ENCODE measurements at places on chromosomes 1 and 21. TPM values are rescaled to one million over a fixed set of nuclear protein-coding genes. Genes with fewer than 3 reads are reported as not detected.

Gene LCE1E
- not detected for polyA plus RNA-seq

Gene CELA3A
- polyA plus RNA-seq, result not detected

Gene FAM151A
- not detected for polyA plus RNA-seq

Gene ZYG11B
- 3.9 TPM for polyA plus RNA-seq

Gene CR2
- 0.28 TPM for polyA plus RNA-seq

Gene KCNH1
- not detected for polyA plus RNA-seq

Gene ATP1A4
- not detected for polyA plus RNA-seq

Gene KIF17
- 0.09 TPM for polyA plus RNA-seq

Gene FLG2
- not detected for polyA plus RNA-seq

Gene PGBD5
- polyA plus RNA-seq, result not detected

Gene NOTCH2
- polyA plus RNA-seq, result 86.6 TPM

Gene DYNLT4
- polyA plus RNA-seq, result 2.2 TPM

Gene PCAT6
- not detected for polyA plus RNA-seq

Gene C1orf185
- not detected for polyA plus RNA-seq

Gene OR2T2
- not detected for polyA plus RNA-seq

Gene MAGOH
- polyA plus RNA-seq, result 69.2 TPM

Gene RPTN
- polyA plus RNA-seq, result not detected

Gene NEGR1
- polyA plus RNA-seq, result 0.13 TPM

Gene DCDC2B
- polyA plus RNA-seq, result not detected

Gene S100A10
- polyA plus RNA-seq, result 2,138 TPM

Gene HPCA
- polyA plus RNA-seq, result not detected

Gene S1PR1
- polyA plus RNA-seq, result 0.43 TPM

Gene SPATA45
- not detected for polyA plus RNA-seq

Gene PER3
- 0.46 TPM for polyA plus RNA-seq

Gene S100A2
- not detected for polyA plus RNA-seq

Gene FASLG
- polyA plus RNA-seq, result not detected

Gene FCGR3A
- polyA plus RNA-seq, result 131 TPM

Gene PHLDA3
- 0.08 TPM for polyA plus RNA-seq

Gene ZZZ3
- 12.3 TPM for polyA plus RNA-seq

Gene PCNT
- 11.6 TPM for polyA plus RNA-seq

Gene LEPR
- 1.0 TPM for polyA plus RNA-seq

Gene CNKSR1
- polyA plus RNA-seq, result not detected

Gene INTS7
- polyA plus RNA-seq, result 2.8 TPM

Gene RAB13
- polyA plus RNA-seq, result 1.8 TPM

Gene ADGRB2
- 0.03 TPM for polyA plus RNA-seq

Gene PGLYRP4
- 0.04 TPM for polyA plus RNA-seq

Gene MORC3
- 27.6 TPM for polyA plus RNA-seq

Gene BARHL2
- polyA plus RNA-seq, result not detected

Gene ZBTB8B
- not detected for polyA plus RNA-seq

Gene SAMSN1
- polyA plus RNA-seq, result 31.0 TPM

Gene TTC22
- polyA plus RNA-seq, result not detected

Gene PLOD1
- 53.4 TPM for polyA plus RNA-seq

Gene OR2T35
- not detected for polyA plus RNA-seq

Gene ACTN2
- not detected for polyA plus RNA-seq

Gene RNF186
- not detected for polyA plus RNA-seq

Gene SNRPE
- 198 TPM for polyA plus RNA-seq

Gene KCNN3
- polyA plus RNA-seq, result not detected

Gene PPM1J
- 0.75 TPM for polyA plus RNA-seq

Gene PCP4L1
- not detected for polyA plus RNA-seq

Gene TFF2
- polyA plus RNA-seq, result not detected

Gene PKN2
- 23.0 TPM for polyA plus RNA-seq

Gene DENND2D
- 24.0 TPM for polyA plus RNA-seq

Gene C1orf122
- polyA plus RNA-seq, result 29.5 TPM

Gene MROH9
- not detected for polyA plus RNA-seq

Gene IFI44L
- 17.4 TPM for polyA plus RNA-seq

Gene GSTM1
- polyA plus RNA-seq, result 13.5 TPM

Gene TMEM82
- not detected for polyA plus RNA-seq
